Esophagus squamous epithelium (tissue), 5 donors: ENCODE measurements at places on chromosomes 1 and 21.
A peak's percentile ranks its signal among the peaks of the same experiment; 100 is the strongest.

DNA sequence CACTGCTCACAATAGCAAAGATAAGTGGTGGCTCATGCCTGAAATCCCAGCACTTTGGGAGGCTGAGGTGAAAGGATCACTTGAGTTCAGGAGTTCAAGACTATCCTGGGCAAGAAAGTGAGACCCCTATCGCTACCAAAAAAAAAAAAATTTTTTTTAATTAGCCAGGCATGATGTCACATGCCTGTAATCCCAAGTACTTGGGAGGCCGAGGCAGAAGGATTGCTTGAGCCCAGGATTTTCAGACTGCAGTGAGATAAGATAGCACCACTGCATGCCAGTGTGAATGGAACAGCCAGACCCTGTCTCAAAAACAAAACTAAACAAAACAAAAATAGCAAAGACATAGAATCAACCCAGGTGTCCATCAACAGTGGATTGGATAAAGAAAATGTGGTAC, 50.6 kb downstream of the HSF2BP start:
- H3K4me1 ChIP-seq: peaks cover 12% of the 10 kb centered on the region
- H3K4me3 ChIP-seq: no peak overlapping the region
- H3K27me3 ChIP-seq: no peaks in the 10 kb centered on the region
- no peaks in the 10 kb centered on the region for H3K36me3 ChIP-seq
- no peak for DNase-seq
- no peak overlapping the region for H3K27ac ChIP-seq

GRCh38 chr1:57550092-57550491, 126.2 kb upstream of the DAB1 start:
- H3K27me3 ChIP-seq: no peaks in the 10 kb centered on the region
- no peaks in the 10 kb centered on the region for H3K36me3 ChIP-seq
- no peaks in the 10 kb centered on the region for H3K4me1 ChIP-seq
- H3K4me3 ChIP-seq: no peak overlapping the region
- H3K27ac ChIP-seq: no peak overlapping the region
- DNase-seq: no peak

DNA sequence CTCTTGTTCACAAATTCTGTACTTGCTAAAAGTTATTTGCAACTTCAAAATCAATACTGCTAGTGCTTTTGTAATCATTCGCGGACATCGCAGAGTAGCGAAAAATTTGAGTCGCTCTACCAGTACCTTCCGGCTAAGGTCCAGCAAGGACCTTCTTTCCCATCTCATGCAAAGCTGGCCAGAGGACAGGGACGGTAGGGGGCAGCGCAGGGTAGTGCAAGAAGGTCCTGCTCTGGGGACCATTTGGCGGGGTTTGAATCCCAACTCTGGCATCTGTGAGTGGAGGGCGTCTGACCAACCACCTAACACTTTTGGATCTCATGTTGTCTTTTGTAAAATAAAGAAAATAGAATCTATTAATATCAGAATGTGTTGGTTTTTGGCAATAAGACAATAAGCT, 258.3 kb downstream of the SPATA17 start:
- H3K4me3 ChIP-seq: no peak overlapping the region
- no peaks in the 10 kb centered on the region for H3K27me3 ChIP-seq
- no peaks in the 10 kb centered on the region for H3K4me1 ChIP-seq
- no peak overlapping the region for H3K27ac ChIP-seq
- no peak for DNase-seq

GRCh38 chr1:59605184-59605583, 209.6 kb upstream of the HOOK1 start:
- no peak overlapping the region for H3K27ac ChIP-seq
- DNase-seq: no peak
- H3K36me3 ChIP-seq: peaks cover 12% of the 10 kb centered on the region
- H3K27me3 ChIP-seq: no peaks in the 10 kb centered on the region

- no peaks in the 10 kb centered on the region for H3K27me3 ChIP-seq
- H3K4me3 ChIP-seq: no peak overlapping the region
- DNase-seq: no peak
These were observed 65.1 kb downstream of the COL18A1 start for GRCh38 chr21:45470087-45470515.

- no peak overlapping the region for H3K27ac ChIP-seq
- H3K4me1 ChIP-seq: no peaks in the 10 kb centered on the region
- H3K4me3 ChIP-seq: no peak overlapping the region
- DNase-seq: no peak
- no peaks in the 10 kb centered on the region for H3K27me3 ChIP-seq
These were observed 28.4 kb upstream of the KIAA0040 start for GRCh38 chr1:175220853-175221556.

DNA sequence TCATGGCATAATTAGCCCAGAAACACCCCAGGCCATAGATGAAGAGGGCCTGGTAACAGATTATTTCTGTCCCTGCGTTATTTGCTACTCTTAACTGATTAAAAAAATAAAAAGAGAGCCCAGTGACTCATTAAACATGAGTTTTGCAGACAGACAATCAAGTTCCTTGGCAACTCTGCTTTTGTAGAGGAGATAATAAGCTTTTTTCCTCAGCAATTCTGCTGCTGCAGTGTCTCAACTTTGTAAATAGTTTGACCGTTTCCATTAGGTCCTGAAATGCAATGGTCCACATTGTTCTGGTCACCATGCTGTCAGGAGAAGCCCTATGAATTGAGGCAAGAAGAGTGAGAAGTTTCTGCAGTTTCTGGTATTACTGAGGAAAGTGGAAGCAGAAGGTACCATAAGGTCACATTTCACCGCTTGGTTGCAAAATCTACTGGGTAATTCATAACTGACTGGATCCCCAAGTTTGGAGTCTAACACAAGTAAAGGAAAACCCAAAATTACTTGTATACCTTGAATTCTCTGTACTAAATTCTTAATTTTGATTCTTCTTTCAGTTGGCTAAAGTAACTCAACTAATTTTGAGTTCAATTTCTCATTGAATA, 139.5 kb downstream of the ZZZ3 start:
- H3K36me3 ChIP-seq: no peaks in the 10 kb centered on the region
- H3K4me3 ChIP-seq: no peak overlapping the region
- H3K27ac ChIP-seq: no peak overlapping the region
- no peaks in the 10 kb centered on the region for H3K4me1 ChIP-seq

DNA sequence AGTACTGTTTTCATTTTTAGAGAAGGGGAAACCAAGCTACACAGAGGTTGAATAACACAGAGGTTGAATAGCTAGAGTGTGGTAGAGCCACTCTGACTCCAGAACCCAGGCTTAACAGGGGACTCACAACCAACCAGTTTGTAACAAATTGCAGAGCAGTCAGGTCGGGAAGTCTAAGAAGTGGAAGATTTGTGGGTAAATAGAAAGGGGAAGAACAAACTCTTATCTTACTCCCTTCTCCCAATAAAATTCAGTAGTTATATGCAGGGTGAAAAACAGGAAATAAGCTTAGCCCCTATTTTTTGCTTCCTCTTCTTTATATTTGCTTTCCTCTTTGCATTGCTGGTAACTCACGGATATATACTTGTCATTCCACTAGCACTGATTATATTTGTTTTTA, 23.2 kb downstream of the CDC42 start:
- no peak for DNase-seq
- no peaks in the 10 kb centered on the region for H3K27me3 ChIP-seq
- no peaks in the 10 kb centered on the region for H3K36me3 ChIP-seq
- H3K27ac ChIP-seq: peak overlapping the region; percentile 19
- H3K4me3 ChIP-seq: no peak overlapping the region

DNA sequence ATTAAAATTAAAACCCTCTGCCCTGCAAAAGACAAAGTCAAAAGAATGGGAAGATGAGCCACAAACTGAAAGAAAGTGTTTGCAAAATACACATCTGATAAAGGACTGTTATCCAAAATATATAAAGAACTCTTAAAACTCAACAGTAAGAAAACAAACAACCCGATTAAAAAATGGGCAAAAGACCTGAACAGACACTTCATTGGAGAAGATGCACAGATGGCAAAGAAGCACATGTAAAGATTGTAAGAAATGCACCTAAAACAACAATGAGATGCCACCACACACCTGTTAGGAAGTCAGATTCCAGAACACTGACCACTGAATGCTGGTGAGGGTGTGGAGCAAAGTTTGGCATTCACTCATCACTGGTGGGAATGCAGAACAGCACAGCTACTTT, 24.6 kb upstream of the POFUT2 start:
- H3K27me3 ChIP-seq: no peaks in the 10 kb centered on the region
- H3K27ac ChIP-seq: no peak overlapping the region
- peaks cover 35% of the 10 kb centered on the region for H3K4me1 ChIP-seq
- H3K4me3 ChIP-seq: no peak overlapping the region

DNA sequence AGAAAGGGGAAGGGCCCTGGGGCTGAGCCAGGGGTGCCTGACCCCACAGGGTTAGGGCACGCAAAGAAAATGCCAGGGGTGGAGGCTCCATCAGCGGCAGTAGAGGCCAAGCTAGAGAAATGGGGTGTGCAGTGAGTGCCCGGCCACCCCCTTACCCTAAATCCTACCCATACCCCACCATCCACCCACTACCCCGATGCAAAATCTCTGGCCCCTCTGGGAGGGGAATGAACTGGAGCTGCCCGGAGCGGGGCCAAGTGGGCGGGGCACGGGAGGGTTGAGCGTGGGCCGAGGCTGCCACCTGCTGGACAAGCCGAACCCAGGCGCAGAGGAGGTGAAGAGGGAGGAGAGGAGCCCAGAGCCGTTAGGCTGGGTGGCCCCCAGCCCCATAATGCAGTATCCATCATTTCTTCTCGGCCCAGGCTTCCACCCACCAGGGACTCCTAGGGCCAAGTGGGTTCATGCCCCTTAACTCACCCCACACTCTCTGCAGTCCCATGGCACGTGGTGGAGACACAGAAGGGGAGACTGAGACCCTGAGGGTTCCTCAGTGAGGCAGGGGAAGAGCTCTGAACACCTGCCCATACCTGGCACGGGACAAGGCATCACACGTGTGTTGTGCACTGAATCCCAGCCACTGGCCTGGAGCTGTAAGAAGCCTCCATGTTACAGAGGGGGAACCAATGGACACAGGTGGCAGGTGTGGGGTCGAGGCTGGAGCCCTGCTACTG, 1.4 kb upstream of the C1QC start:
- peaks cover 3% of the 10 kb centered on the region for H3K4me1 ChIP-seq
- no peaks in the 10 kb centered on the region for H3K27me3 ChIP-seq
- DNase-seq: no peak
- H3K27ac ChIP-seq: no peak overlapping the region
